BE2C (cell line): ENCODE measurements at places on chromosomes 2 and 18.

- DNase-seq = no peak
Measured at GRCh38 chr18:56516789-56517188, 121.6 kb downstream of the TXNL1 start.

DNA sequence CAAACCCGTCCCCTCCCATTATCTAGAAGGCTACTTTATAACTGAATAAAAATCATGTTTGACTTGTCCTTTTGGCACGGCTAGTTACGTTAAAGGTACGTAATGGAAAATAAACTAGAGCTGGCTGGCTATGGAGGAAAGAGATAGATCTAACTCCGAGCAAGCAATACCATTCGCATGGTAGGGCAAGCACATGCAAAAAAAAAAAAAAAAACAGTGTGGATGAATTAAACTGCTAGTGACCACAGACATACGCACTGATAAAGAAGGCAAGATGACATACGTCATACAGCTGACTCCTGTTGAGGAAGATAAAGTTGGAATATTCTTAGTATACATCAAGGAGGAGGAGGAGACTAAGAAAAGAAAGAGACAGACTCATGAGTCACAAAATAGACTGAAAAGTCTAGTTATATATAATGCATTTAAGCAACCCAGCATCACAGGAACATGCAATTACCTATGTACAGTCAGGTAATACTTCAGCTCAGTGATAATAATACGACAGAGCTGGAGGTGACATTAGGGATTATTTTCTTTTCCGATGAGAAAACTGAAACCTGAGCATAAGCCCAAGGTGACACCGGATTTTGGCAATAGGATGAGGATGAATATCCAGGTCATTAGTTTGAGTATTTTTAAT lies 37.9 kb upstream of the NARS1 start:
- DNase-seq = no peak

DNA sequence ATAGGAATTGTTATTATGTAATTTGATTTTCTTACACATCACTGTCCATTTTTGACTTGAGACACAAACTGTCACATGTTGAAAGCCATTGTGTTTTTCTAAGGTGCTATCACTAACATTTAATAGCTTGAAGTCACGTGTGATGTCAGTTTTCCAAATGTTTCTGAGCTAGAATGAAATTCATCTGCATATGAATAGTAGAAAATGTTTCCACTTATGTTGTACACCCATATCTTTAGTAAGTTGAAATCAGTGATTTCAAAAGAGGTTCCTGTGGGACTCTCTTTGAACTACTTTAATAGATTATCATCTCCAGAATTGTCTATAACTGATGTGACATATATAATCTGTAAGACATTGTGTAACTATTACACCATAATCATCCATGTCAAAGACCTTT lies 27.8 kb downstream of the ABCG5 start:
- no peak for DNase-seq

GRCh38 chr2:109295070-109295780 lies 166.2 kb downstream of the SH3RF3 start:
- DNase-seq = no peak

DNA sequence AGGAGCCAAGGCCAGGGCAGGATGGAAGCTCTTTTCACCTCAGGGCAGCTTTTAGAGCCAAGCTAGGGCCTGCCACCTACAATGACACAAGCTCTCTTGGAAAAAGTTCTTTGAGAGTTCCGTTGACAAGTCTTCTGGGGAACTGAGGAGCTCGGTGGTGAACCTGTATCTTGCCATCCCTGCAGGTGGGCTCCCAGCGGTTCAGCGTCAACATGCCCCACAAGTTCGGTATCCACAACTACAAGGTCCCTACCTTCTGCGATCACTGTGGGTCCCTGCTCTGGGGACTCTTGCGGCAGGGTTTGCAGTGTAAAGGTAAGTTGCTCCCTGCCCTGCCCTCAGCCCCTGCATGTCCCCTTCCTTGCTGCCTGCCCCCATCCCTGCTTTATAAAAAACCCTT lies 312.8 kb upstream of the EPAS1 start:
- DNase-seq = no peak

DNA sequence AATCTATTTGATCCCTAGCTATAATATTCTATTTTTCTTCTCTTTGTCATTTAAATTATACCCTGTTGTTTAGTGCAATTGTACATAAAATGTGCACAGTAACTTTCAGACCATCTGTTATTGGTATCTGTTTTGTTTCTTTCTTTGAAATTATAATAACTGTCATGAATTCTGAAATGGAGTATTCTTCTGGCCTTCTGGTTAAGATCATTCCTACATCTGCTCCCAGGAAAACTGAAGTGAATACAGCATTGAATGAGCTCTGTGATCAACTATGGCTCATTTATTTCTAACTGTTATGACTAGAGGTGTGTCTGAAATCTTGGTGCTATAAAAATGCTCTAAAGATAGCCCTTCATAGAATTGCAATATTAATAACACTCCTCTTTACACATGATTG lies 788.4 kb upstream of the TMEFF2 start:
- DNase-seq = no peak
